ENCODE measurements at places on chromosomes 1 and 21.

- DNase-seq: no peak
These were observed 62.5 kb downstream of the CHRM3 start for GRCh38 chr1:239448911-239449310.

GRCh38 chr21:36551731-36552433, 72.0 kb upstream of the CLDN14 start:
- DNase-seq: no peak

- no peak for DNase-seq
These were observed 9.0 kb upstream of the RPTN start for GRCh38 chr1:152167835-152168534.

- no peak for DNase-seq
These were observed 59.9 kb upstream of the FBXO28 start for GRCh38 chr1:224054012-224054411.

- no peak for DNase-seq
These were observed 7.7 kb downstream of the TMEM61 start for GRCh38 chr1:54987919-54988705.

GRCh38 chr21:29195981-29196669, 65.7 kb downstream of the MAP3K7CL start:
- DNase-seq: peak; percentile 58

DNA sequence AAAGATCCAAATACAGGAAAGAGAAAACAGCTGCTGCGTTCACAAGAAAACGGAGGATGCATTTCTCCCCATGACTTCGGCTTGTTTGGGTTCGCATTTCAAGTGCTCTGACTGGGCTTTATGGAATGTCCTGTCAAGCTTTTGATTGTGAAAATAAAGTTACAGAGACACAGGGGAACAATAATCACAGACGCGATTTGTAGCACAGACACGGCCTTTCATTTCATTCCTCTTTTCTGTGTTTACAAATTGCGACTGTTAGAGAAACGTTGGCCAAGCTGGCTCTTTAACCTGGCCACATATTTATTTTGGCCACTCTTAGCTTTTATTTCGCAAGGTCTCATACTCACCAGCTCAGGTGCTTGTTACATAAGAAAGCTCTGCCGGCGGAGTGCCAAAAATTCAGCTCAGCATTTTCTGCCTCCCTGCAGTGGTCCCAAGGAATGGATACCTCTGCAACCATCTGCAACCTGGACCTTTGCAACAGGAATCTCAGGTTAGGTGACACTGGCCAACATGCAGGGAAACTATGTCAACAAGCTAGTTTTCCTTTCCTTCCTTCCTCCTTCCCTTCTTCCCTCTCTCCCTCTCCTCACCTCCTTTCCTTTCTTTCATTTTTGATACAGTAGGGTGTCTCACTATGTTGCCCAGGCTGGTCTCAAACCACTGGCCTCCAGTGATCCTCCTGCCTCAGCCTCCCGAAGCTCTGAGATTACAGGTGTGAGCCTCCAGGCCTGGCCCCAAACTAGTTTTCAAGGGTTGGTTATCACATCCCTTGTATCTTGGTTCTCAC, 58.2 kb upstream of the SLC45A1 start:
- DNase-seq: no peak

GRCh38 chr1:92504291-92505014, 17.7 kb upstream of the GFI1 start:
- no peak for DNase-seq

GRCh38 chr1:97902067-97902466, 18.8 kb downstream of the DPYD start:
- DNase-seq: no peak

GRCh38 chr1:41894101-41894807, 24.5 kb downstream of the HIVEP3 start:
- no peak for DNase-seq

DNA sequence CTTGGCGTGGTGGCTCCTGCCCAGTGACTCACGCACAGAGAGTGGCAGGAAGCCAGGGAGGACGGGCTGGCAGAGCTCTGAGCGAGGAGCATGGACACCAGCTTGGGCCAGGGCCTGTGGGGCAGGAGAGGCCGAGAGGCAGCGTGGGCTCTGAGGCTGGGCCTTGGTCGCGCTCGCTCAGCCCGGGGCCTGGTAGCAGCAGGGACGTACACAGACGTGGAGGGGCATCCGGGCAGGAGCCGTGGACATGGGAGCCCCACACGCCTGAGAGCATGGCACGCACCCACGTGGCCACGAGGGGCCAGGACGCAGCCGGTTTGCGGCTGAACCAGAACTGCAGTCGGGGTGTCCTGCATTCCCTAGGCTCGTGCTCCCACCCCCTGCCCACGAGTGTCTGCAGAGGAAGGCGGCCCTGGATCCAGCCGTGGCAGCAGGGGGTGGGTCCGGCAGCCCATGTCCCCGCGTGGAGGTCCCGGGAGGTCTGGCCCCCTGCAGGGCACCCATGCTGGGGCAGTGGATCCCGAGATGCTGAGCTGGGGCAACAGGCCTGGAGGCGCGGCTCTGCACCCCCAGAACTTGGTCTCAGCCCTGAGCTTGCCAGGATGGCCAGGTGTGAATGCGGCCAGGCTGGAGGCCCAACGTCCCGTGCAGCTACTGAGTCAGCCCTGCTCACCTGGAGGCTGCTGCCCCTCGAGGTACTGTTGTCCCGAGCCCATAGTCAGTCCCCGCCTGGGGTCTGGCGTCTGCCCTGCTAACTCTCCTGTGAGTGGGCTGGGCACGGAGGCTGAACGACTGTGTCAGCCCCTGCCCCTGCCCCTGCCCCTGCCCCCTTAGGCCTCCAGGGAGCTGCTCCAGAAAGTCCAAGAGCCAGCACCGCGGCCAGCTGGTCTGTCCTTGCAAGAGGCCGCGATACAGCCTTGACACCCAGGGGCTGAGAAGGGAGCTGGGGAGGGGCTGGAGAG, 61.6 kb downstream of the SLX9 start:
- no peak for DNase-seq

- DNase-seq: no peak
These were observed 2.7 kb downstream of the CHI3L1 start for GRCh38 chr1:203183828-203184227.

GRCh38 chr1:162235241-162235800, 141.3 kb downstream of the SPATA46 start:
- DNase-seq: no peak

DNA sequence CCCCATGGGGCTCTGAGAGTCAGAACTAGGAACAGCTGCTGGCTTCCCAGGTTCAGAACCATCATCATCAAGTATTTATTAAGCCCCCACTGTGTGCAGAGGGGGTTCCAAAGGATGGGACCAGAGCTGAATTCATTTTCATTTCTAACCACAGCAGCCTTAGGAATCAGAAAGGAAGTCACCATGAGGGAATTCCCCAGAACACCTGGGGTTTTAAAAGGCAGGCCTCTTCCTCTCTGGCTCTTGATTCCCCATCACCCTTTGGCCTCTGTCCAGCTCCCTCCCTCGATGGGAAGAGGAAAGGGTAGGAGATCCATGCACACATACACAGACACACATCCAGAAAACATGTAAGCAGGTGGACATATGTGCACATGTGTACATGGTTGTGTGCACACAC, 1.3 kb upstream of the KCNN3 start:
- no peak for DNase-seq

DNA sequence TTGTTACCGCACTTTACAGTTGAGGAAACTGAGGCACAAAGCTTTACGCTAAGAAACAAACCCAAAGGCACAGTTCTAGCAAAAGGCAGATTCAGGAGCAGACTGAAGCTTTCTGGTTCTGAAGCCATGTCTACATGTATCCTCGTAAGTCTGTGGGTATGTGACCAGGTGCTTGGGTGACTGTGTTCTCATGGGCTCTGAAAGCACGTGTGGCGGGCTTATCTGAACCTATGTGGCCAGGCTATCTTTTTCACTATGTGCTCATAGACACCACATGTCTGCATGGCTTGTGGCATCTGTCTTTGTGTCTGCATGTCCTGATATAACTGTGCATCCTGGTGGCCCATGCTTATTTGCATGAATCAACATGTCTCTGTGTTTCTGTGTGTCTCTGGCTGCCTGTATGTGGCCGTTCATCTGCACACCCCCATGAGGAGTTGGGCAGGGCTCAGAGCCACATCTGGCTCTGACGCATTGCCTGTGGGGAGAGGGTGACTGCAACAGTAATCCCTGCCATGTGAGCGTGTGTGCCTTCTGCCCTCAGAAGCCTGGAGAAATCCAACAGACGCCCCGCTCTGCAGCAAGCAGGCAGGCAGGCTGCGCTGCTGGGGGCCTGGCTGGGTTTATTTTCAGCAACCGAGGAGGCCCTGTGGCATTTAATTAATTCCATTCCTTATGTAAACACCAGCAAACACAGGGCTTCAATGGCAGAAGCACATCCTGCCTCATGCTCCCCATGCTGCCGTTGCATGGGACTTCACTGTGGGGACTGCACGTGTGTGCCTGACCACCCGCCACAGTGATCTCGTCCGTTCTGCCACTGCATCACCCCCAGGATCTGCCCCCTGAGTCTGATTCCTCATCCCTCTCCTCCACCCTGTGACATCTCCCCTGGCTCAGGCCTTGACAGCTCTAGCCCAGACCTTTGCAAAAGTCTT, 115.4 kb downstream of the TRABD2B start:
- DNase-seq: no peak

GRCh38 chr1:8525216-8525557, 207.3 kb downstream of the SLC45A1 start:
- no peak for DNase-seq

DNA sequence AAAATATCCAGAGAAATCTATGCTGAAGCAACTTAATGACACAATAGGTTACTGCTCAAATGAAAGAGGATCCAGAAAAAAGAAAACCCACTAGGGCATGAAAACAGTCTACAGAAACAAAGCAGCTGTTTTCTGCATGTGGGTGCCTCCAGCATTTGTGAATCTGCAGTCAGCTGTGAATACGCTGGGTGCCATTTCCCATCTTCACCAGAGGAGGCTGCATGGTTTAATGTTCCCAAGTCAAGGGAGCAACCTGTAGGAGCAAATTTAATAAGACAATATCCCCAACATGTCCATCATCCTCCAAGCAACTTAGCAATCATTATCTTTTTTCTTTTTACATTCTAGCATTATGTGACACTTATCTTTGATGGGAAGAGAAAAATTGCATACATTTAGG, 396.6 kb downstream of the BRINP2 start:
- DNase-seq: no peak

GRCh38 chr1:74412244-74412643, 100.2 kb downstream of the LRRC53 start:
- DNase-seq: no peak

DNA sequence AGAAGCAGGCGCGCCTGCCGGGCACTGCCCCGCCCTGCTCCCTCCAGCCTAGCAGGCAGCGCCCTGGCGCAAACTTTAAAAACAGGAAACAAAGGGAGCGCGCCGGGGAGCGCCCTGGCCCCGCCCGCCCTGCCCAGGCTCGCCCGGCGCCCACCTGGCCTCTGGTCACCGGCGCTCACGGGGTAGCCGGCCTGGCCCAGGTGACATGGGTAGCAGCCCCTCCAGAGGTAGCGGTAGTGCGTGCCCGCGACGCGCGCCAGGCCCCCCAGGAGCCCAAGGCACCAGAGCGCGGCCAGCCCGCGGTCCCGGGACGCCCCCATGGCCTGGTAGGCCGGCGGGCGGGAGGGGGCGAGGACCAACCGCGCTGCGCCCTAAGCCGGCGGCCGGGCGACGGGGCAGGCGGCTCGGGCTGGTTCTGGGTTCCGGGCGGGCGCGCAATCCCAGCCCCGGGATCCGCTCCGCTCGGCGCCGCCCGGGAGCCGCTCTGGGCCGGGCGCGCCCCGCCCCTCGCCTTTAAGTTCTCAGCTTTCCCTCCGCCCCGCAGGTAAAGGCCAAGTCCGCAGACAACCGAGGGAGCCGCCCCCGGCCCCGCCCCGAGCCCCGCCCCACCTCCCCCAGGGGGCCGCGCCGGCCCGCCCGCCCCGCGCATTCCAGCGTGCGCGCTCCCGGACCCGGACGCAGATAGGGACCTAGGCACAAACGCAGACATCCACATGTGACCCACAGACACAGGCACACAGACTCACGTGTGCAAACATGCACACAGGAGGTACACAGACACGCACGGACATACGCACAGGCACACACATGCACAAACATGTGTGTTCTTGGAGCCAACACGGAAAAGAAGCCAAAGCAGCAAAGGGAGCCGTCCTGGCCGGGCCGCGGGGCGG, 76.7 kb downstream of the ARHGEF16 start:
- DNase-seq: no peak

- no peak for DNase-seq
These were observed 46.7 kb upstream of the SLC19A1 start for GRCh38 chr21:45588871-45589491.

DNA sequence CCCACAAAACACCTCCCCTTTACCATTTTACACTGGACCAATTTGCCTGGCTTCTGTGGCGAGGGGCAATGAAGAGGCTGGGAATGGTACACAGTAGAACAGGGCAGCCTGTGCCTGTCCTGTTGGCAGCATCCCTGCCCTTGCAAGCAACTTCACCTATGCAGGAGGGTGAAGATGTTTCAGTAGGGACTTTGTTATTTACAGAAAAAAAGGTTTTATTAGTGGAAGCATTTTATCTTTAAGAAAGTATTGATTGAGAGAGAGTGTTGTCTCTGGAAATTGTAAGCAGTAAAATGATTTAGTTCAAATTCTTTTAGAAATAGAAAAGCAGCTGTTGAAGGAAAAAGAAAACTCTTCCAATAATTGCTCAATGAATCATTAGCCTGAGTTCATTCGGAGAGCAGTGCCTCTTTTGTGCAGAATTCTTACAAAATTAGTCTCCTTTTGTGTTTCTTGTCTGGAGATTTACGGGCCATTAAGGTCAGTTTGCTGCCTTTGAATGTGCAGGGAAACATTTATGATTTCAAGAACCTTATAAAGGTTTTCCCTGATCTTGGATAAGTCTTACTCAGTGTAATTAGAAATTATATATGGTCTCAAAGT, 49.1 kb downstream of the HHAT start:
- no peak for DNase-seq

GRCh38 chr1:203911806-203912205, 50.4 kb downstream of the SNRPE start:
- DNase-seq: no peak

- DNase-seq: no peak
These were observed 154.8 kb downstream of the NFIA start for GRCh38 chr1:61237147-61237546.

GRCh38 chr1:175218786-175219434, 26.3 kb upstream of the KIAA0040 start:
- DNase-seq: no peak

- DNase-seq: no peak
These were observed 80.6 kb downstream of the PAPPA2 start for GRCh38 chr1:176543360-176544129.

DNA sequence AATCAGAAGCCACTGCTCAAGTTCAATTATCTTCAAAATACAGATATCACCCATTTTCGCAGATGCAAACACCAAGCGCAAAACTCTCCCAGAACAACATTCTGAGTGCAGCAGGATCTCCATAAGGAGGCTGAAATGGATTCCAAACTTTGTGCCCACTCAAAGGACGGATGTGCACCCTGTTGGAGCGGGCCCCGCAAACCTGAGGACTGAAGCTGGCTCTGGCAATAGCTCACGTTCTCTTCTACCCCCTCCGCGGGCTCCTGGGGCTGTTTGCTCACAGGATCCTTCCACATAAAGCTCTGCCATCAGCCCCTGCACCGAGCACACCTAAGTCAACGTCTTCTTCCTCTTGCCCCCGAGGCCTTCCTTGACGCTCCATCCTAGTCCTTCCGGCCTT, 11.7 kb upstream of the RCSD1 start:
- DNase-seq: no peak
